ENCODE measurements at places on chromosomes 6 and 20. TPM values are rescaled to one million over a fixed set of nuclear protein-coding genes. Genes with fewer than 3 reads are reported as not detected.
A peak's percentile ranks its signal among the peaks of the same experiment; 100 is the strongest.

Gene CRISP2
- total RNA-seq: not detected

Gene SNAP25
- total RNA-seq: 0.69 TPM

Gene TSBP1
- total RNA-seq: not detected

Gene RCAN2
- total RNA-seq: 8.1 TPM

Gene UNC5CL
- 1.3 TPM for total RNA-seq

Gene MDC1
- 81.1 TPM for total RNA-seq

Gene PAK5
- total RNA-seq: 0.44 TPM

DNA sequence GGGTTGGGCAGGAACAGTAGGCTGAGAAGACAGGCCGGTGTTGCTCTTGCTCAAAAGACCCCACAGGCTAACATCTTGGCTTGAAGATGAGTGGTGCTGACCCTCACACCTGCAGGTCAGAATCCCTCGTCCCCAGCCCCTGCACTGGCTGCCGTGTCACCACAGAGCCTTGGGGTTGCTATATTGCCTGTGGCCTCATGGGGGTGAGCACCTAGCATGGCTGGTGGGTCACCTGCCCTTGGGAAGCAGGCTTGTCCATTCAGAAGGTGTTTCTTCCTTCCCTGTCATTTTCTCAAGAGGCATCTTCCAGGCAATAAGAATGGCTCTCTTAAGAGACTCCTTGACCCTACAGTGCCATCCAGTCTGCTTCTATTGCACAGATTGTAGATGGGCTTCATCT is 7.7 kb downstream of the SLC22A16 start:
- DNase-seq: peak; percentile 39
- H3K27ac ChIP-seq: no peak overlapping the region
- H3K27me3 ChIP-seq: no peaks in the 10 kb centered on the region
- H3K4me1 ChIP-seq: no peaks in the 10 kb centered on the region
- no peak overlapping the region for H3K4me3 ChIP-seq

DNA sequence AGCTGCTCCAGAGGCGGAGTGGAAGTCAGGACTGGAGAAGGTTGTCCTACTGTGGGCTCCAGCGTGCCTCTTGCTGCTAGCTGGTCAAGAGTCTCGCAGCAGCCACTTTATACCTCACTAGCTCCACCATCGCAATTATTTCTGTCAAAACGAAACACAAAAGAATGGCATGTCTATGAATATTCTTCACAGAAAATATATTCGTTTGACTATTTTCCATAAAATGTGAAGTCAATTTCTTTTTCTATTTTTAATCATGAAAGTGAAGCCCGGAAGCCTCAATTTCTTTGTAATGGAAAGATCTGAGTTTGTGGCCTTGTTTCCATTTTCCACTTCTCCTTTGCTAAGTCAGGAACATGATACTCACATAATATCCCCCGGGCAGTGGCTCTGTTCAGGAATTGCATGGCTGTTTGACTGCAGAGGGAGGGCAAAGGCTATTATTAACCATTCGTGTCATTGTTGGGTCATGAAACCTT is 51.7 kb downstream of the DTD1 start:
- no peak overlapping the region for H3K4me3 ChIP-seq
- H3K27me3 ChIP-seq: no peaks in the 10 kb centered on the region
- H3K36me3 ChIP-seq: no peaks in the 10 kb centered on the region
- H3K27ac ChIP-seq: no peak overlapping the region

- no peak overlapping the region for H3K4me3 ChIP-seq
- no peaks in the 10 kb centered on the region for H3K36me3 ChIP-seq
- DNase-seq: no peak
- peaks cover 3% of the 10 kb centered on the region for H3K4me1 ChIP-seq
- no peaks in the 10 kb centered on the region for H3K27me3 ChIP-seq
Measured at GRCh38 chr6:108947114-108947854, 99.1 kb downstream of the ARMC2 start.

- H3K4me1 ChIP-seq: 0 out of 2 replicates have a peak, but pooled peaks cover 2% of the 10 kb centered on the region
- H3K27me3 ChIP-seq: no peaks in the 10 kb centered on the region
- no peak for DNase-seq
- H3K4me3 ChIP-seq: no peak overlapping the region
Measured at GRCh38 chr20:40317156-40317790, 371.8 kb downstream of the MAFB start.

DNA sequence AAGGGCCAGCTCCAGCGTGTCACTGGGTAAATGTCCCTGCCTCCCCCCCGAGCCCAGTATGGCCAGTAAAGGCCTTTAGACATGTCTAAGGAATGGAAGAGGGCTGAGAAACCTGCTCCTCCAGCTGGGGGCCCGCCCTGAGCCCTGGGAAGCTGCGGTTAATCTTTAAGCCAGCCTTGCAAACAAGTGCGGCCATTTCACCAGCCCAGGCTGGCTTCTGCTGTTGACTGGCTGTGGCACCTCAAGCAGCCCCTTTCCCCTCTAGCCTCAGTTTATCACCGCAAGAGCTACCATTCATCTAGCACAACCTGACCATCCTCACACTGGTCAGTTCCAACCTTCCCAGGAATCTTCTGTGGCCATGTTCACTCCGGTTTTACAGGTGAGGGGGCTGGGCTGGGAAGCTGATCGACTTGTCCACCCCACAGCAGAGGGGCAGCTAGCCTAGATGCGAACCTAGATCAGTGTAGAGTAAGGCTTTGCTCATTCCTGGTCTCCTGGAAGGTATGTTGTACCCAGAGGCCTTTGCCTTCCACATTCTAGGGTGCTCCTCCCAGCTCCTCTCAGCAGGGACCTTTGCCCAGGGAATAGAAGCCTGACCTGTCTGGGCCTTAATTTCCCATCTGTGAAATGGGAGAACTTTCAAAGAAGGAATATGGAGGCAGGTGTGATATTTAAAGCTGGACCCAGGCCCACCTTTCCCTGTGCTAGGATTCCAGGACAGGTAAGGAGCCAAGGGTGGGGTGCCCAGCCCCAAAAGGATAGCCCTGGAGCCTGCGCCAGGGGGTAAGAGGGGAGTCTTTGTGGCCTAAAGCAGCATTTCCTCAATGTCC is 1.2 kb upstream of the SRC start:
- no peak overlapping the region for H3K27ac ChIP-seq
- no peaks in the 10 kb centered on the region for H3K36me3 ChIP-seq
- no peak for DNase-seq
- no peaks in the 10 kb centered on the region for H3K27me3 ChIP-seq
- peaks cover 5% of the 10 kb centered on the region for H3K4me1 ChIP-seq
- H3K4me3 ChIP-seq: no peak overlapping the region

DNA sequence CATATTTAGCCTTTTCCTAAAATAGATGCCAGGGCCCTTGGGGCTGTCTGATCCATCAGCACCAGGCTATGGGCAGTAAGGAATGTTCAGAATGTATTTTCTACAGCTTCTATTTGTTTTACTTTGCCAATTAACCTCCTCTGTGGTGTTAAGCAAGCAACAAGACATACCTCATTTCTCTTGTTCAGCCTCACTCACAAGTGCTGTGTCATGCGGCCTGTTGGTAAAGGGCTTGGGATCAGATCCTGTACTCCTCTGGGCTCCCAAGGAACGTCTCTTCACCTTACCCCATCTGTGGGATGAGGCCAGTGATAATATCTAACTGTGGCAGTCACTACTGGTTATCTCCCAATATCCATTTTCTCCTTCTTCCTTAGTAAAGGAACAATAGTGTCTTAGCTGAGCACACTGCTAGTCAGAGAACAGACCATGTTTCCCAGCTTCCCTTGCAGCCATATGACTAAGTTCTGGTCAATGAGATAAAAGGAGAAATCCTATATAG is 7.0 kb upstream of the DSTN start:
- no peak overlapping the region for H3K27ac ChIP-seq
- H3K36me3 ChIP-seq: no peaks in the 10 kb centered on the region
- DNase-seq: no peak
- H3K27me3 ChIP-seq: no peaks in the 10 kb centered on the region

GRCh38 chr6:136923116-136923953 is 1.2 kb downstream of the SLC35D3 start:
- H3K27ac ChIP-seq: no peak overlapping the region
- peak overlapping the region; percentile 37 for H3K4me3 ChIP-seq
- peaks cover 52% of the 10 kb centered on the region for H3K27me3 ChIP-seq
- DNase-seq: peak; percentile 62
- H3K36me3 ChIP-seq: no peaks in the 10 kb centered on the region

DNA sequence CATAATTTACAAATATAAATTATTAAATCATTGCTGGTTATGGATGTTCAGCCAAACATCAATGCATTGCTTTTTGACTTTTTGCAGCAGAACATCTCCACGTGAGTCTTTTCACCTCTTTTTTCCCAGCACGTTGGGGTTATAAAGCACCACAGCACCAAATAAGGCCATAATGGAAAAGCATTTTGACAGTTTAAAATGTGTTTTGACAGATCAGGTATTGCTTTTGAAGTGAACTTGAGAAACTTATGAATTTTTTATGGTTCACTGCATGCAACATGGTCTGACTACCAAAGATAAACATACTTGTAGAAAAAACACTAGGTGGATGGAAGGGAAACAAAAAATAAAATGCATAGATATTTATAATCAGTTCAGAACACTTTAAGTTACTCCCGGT is 622.4 kb downstream of the HTR1B start:
- H3K4me1 ChIP-seq: peaks cover 6% of the 10 kb centered on the region
- DNase-seq: no peak
- H3K4me3 ChIP-seq: no peak overlapping the region

DNA sequence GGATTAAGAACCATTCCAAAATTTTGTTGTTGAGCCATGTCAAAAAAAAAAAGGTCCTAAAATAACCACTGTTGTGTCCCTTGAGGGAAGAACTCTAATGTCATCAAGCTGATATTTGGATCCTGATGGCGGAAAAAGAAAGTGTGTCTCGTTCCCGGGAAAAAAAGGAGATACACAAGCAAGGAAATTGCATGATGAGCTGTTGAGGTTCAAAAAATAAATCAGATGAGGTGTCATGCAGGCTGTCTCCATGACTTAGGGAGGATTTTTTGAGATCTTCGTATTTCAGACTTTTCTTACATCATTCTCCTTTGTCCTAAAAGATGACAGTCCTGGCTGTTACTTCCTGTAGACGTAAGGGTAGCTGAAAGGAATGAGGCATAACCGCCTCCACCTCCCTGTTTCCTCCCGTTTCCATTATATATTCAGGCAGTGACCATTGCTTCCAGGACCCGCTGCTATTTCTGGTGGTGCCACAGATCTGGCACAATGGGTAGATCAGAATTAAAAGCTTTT is 117.3 kb upstream of the TNFAIP3 start:
- H3K27ac ChIP-seq: no peak overlapping the region
- H3K4me1 ChIP-seq: no peaks in the 10 kb centered on the region
- no peaks in the 10 kb centered on the region for H3K27me3 ChIP-seq
- no peak overlapping the region for H3K4me3 ChIP-seq

- no peak for DNase-seq
- no peaks in the 10 kb centered on the region for H3K36me3 ChIP-seq
Measured at GRCh38 chr6:53768636-53769035, 26.2 kb upstream of the LRRC1 start.

- H3K27me3 ChIP-seq: no peaks in the 10 kb centered on the region
- no peaks in the 10 kb centered on the region for H3K36me3 ChIP-seq
- no peaks in the 10 kb centered on the region for H3K4me1 ChIP-seq
- DNase-seq: no peak
Measured at GRCh38 chr6:137677709-137678108, 183.5 kb upstream of the OLIG3 start.

DNA sequence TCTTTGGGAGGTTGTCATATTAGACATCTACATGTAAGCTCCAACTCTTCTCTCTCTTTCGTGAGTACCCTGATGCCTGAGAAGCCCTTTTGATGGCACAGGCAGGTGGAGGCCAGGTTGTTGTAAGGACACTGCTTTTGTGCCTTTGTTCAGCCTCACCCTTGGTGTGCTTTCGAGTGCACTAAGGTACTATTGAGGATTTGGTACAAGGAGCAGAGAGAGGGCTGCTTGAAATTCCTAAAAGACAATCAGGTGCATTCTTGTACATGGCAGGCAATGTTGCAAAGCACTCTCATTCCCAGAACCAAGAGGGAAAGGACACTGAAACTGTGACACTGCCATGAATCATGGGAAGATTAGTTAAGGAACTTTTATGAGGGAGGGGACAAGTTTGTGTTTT is 19.1 kb downstream of the BMP2 start:
- H3K4me3 ChIP-seq: no peak overlapping the region
- no peak overlapping the region for H3K27ac ChIP-seq
- DNase-seq: no peak
- no peaks in the 10 kb centered on the region for H3K36me3 ChIP-seq
- H3K4me1 ChIP-seq: no peaks in the 10 kb centered on the region

GRCh38 chr6:13012296-13012695 is 295.7 kb downstream of the PHACTR1 start:
- no peak overlapping the region for H3K4me3 ChIP-seq
- peaks cover 31% of the 10 kb centered on the region for H3K27me3 ChIP-seq
- H3K4me1 ChIP-seq: peaks cover 12% of the 10 kb centered on the region
- H3K27ac ChIP-seq: no peak overlapping the region
- H3K36me3 ChIP-seq: no peaks in the 10 kb centered on the region

DNA sequence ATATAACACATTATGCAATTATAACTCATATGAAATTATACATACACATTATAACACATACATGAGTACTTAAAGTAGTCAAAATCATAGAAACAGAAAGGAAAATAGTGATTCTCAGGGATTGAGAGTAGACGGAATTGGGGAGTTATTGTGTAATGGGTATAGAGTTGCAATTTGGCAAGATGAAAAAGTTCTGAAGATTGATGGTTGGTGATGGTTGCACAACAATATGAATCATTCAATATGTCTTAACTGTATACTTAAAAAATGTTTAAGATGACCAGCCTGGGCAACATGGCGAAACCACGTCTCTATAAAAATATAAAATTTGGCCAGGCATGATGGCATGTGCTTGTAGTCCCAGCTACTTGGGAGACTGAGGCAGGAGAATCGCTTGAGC is 372.7 kb downstream of the CDKAL1 start:
- no peaks in the 10 kb centered on the region for H3K36me3 ChIP-seq
- H3K4me1 ChIP-seq: no peaks in the 10 kb centered on the region
- no peaks in the 10 kb centered on the region for H3K27me3 ChIP-seq
- no peak overlapping the region for H3K27ac ChIP-seq
- no peak overlapping the region for H3K4me3 ChIP-seq
- DNase-seq: no peak

DNA sequence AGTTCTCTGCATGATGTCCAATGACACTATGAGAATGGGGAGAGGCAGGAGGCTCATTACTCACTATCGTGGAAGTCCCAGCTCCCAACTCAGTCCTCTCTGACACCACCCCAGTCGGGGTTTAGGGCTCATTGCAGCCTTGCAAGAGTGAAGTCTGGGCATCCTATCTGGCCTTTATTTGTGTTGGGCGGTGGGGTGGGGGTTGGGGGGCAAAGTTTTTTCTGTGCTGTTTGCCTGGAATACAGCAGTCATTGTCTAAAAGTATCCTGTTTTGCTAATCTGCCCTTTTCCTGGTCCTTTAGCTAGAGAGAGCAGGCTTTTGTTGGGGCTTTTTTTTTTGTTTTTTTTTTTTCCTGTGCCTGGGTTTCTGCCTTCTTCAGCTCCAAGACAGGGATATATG is 174.2 kb downstream of the MYLK4 start:
- no peak for DNase-seq
- no peaks in the 10 kb centered on the region for H3K4me1 ChIP-seq
- H3K4me3 ChIP-seq: no peak overlapping the region
- no peaks in the 10 kb centered on the region for H3K36me3 ChIP-seq

DNA sequence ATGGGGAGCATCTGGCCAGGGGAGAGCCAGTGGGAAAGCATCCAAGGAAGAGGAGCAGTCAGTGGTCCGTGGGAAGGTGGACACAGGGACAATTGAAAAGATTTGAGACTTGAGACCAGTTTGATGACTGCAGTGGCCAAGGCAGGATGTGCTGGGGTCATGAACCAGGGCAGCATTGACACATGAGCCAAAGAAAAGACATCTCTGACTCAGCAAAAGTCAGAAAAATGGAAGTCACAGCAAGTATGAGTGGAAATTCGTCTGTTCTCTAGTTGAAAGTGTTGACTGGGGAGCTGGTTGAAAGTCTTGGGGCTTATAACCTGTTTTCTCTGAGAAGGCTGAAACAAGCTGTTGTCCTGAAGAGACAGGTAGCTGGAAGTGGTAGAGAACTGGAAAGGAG is 31.3 kb downstream of the RAB22A start:
- 0 out of 2 replicates have a peak, but pooled peaks cover 2% of the 10 kb centered on the region for H3K36me3 ChIP-seq
- DNase-seq: no peak
- H3K4me3 ChIP-seq: no peak overlapping the region
- peaks cover 5% of the 10 kb centered on the region for H3K4me1 ChIP-seq
- H3K27me3 ChIP-seq: no peaks in the 10 kb centered on the region
